ENCODE measurements at places on chromosomes 6 and 20. TPM values are rescaled to one million over a fixed set of nuclear protein-coding genes. Genes with fewer than 3 reads are reported as not detected.

HLA-DQB1 gene
- total RNA-seq: not detected

KHDC1L gene
- total RNA-seq: not detected

PGC gene
- not detected for total RNA-seq

PRRT1 gene
- not detected for total RNA-seq

DOK5 gene
- total RNA-seq: 11.8 TPM

- no peak overlapping the region for H3K27ac ChIP-seq
- H3K4me3 ChIP-seq: no peak overlapping the region
Observed at GRCh38 chr6:124640432-124640831, 321.8 kb upstream of the RNF217 start.

DNA sequence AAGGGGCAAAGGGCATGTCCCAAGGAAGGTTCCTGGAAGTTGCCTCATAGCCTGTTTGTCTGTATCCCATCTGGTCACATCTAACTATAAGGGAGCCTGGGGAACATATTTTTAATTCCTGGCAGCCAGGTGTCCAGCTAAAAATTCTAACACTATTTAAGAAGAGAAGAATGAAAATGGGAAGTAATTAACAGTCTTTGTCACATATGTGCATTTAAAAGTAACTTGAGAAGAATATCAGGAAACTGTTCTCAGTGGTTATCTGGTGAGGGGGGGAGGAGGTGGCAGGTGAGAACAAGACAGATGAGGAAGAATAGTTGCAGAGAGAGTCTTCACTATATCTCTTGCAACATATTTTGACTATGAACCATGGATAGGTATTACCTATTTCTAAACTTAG lies 75.5 kb upstream of the ELOVL5 start:
- DNase-seq: no peak
- H3K27me3 ChIP-seq: no peaks in the 10 kb centered on the region

DNA sequence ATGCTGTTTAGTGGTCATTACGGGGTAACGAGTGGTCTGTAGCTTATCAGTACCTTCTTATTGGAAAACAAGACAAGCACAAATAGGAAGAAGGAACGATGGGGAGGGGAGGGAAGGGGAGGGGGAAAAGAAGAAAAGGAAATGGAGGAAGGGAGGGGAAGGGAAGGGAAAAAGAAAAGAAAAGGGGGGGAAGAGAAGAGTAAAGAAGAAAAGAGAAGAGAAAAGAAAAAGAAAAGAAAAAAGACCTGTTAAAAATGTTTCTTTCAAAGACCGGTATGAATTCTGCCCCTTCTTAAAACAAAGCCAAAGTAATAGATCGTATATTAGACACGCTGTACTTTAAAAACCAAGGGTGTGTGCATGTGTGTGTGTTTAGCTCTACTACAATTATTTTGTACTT lies 2.4 kb upstream of the TENT5A start:
- peaks cover 4% of the 10 kb centered on the region for H3K4me1 ChIP-seq
- peaks cover 8% of the 10 kb centered on the region for H3K36me3 ChIP-seq
- H3K4me3 ChIP-seq: no peak overlapping the region
- no peak overlapping the region for H3K27ac ChIP-seq
- H3K27me3 ChIP-seq: no peaks in the 10 kb centered on the region

- peak overlapping the region; percentile 56 for H3K27ac ChIP-seq
- no peak overlapping the region for H3K4me3 ChIP-seq
- H3K36me3 ChIP-seq: peaks cover 5% of the 10 kb centered on the region
- H3K4me1 ChIP-seq: peaks cover 28% of the 10 kb centered on the region
- no peaks in the 10 kb centered on the region for H3K27me3 ChIP-seq
Observed at GRCh38 chr6:37324131-37325033, 29.4 kb upstream of the RNF8 start.

- peaks cover 10% of the 10 kb centered on the region for H3K4me1 ChIP-seq
- DNase-seq: no peak
- H3K27ac ChIP-seq: no peak overlapping the region
Observed at GRCh38 chr6:110191477-110191876, 11.2 kb downstream of the CDC40 start.

GRCh38 chr6:1624058-1624850 lies 14.5 kb downstream of the FOXC1 start:
- H3K4me3 ChIP-seq: peak overlapping the region; percentile 89
- no peak for DNase-seq
- H3K4me1 ChIP-seq: no peaks in the 10 kb centered on the region
- H3K27me3 ChIP-seq: peaks cover 12% of the 10 kb centered on the region
- H3K27ac ChIP-seq: no peak overlapping the region
- no peaks in the 10 kb centered on the region for H3K36me3 ChIP-seq

DNA sequence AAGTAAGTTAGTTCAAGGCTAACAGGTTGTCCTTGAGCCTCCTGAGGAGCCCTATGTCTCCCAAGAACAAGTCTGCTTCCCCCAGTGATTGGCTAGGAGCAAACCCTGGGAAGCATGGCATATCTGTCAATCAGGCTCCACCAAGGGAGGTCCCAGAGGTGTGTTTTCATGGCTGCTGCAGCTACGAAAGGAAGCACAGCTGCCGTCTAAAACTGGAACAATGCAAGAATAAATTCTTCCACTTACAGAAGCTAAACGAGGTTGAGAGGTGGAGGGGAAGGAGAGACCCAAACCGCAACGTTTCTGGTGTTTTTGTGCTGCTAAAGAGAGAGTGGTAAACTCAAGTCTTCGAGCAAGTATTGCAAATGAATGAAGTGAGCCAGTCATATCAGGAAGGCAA lies 4.9 kb upstream of the PTGIS start:
- peak overlapping the region; percentile 100 for H3K27ac ChIP-seq
- H3K4me3 ChIP-seq: no peak overlapping the region
- H3K27me3 ChIP-seq: no peaks in the 10 kb centered on the region
- DNase-seq: no peak
- H3K4me1 ChIP-seq: peaks cover 31% of the 10 kb centered on the region
- H3K36me3 ChIP-seq: no peaks in the 10 kb centered on the region

- H3K27ac ChIP-seq: no peak overlapping the region
- H3K4me3 ChIP-seq: no peak overlapping the region
- peak; percentile 49 for DNase-seq
- no peaks in the 10 kb centered on the region for H3K36me3 ChIP-seq
Observed at GRCh38 chr6:20540683-20541082, 6.4 kb downstream of the CDKAL1 start.

GRCh38 chr6:39204646-39205244 lies 24.5 kb downstream of the KCNK5 start:
- H3K36me3 ChIP-seq: no peaks in the 10 kb centered on the region
- H3K4me1 ChIP-seq: no peaks in the 10 kb centered on the region
- peaks cover 6% of the 10 kb centered on the region for H3K27me3 ChIP-seq
- H3K27ac ChIP-seq: no peak overlapping the region
- no peak overlapping the region for H3K4me3 ChIP-seq

- no peak overlapping the region for H3K27ac ChIP-seq
- H3K36me3 ChIP-seq: no peaks in the 10 kb centered on the region
- DNase-seq: peak; percentile 25
Observed at GRCh38 chr20:34689486-34689885, 12.6 kb upstream of the PIGU start.

DNA sequence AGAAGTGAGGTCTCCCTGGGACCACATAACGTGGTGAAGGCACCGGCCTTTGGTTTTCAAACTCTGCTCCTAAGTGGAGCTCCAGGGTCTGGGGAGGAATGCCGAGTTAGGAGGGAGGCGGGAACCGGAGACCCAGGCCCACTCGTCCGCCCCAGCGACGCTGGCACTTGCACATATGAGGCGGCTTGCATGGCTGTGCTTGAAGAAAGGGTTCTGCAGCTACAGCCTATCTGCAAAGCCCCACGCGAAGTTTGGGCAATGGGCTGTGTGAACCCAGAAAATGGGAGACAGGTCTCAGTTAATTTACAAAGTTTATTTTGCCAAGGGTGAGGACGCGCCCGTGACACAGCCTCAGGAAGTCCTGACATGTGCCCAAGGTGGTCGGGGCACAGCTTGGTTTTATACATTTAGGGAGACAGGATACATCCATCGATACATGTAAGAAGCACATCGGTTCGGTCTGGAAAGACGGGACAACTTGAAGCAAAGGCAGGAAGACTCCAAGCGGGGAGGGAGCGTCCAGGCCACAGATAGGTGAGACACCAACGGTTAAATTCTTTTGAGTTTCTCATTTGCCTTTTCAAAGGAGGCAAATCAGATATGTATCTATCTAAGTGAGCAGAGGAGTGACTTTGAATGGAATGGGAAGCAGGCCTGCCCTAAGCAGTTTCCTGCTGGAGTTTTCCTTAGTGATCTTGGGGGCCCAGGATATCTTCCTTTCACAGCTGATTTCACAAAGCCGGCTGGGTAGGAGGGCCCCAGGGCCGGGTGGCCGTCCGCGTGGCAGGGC lies 782 bp upstream of the PCMTD2 start:
- H3K27me3 ChIP-seq: peaks cover 18% of the 10 kb centered on the region
- no peak for DNase-seq
- H3K4me1 ChIP-seq: peaks cover 3% of the 10 kb centered on the region
- H3K36me3 ChIP-seq: no peaks in the 10 kb centered on the region
- H3K27ac ChIP-seq: peak overlapping the region; percentile 28

- DNase-seq: no peak
- H3K27ac ChIP-seq: no peak overlapping the region
- no peaks in the 10 kb centered on the region for H3K36me3 ChIP-seq
- no peaks in the 10 kb centered on the region for H3K4me1 ChIP-seq
Observed at GRCh38 chr6:162416831-162417537, 310.6 kb downstream of the PRKN start.

- 0 out of 2 replicates have a peak, but pooled peaks cover 13% of the 10 kb centered on the region for H3K36me3 ChIP-seq
- no peak for DNase-seq
- no peak overlapping the region for H3K27ac ChIP-seq
- no peak overlapping the region for H3K4me3 ChIP-seq
Observed at GRCh38 chr6:157080986-157081391, 242.3 kb downstream of the TMEM242 start.

GRCh38 chr6:33272275-33273128 lies 627 bp downstream of the RPS18 start:
- peak overlapping the region; percentile 79 for H3K4me3 ChIP-seq
- peaks cover 39% of the 10 kb centered on the region for H3K4me1 ChIP-seq
- peak overlapping the region; percentile 81 for H3K27ac ChIP-seq

DNA sequence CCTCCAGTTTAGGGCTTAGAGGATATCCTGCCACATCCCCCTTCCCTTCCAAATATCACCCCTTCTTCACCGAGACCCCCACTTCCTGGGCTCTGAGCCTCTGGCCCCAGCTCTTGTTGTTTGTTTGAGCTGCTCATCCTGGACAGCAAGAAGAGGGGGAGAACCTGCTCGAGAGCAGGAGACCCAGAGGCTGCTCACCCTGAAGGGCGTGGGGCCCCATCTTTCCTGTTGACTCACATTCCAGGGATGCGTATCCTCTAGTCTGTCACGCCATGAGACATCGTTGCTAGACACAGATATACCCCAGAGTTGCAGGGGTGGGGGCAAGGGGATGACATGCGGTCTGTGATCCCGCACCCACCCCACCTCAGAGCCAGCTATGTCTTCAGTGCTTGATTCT lies 5.7 kb upstream of the TNXB start:
- H3K4me1 ChIP-seq: peaks cover 45% of the 10 kb centered on the region
- peak overlapping the region; percentile 31 for H3K4me3 ChIP-seq
- no peaks in the 10 kb centered on the region for H3K27me3 ChIP-seq
- peak; percentile 98 for DNase-seq

DNA sequence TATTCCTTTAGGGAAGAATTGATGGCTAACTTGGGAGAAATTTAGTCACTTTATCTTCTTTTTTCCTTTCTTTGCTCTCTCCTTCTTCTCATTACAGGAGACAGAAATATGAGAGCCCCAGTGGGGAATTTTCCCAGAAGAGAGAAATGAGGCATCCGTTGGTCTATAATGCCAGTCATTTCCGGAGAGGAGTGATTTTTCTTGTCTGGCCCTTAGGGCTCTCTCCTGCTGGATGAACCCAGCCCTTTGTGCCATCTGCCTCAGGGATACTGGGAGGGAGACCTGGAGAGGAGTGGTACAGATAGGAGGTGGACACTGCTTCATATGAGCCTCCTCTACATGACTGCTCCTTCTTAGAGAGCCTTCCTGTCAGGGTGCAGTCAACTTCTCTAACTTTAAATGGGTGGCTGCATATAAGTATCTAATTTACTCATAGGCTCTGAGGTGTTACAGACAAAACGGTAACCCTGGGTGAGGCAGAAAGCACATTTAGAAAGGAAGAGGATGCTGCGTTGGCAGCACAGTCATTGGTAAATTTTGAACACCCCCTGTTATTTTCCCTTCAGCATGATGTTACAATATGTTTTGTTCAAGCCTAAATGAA lies 21.9 kb downstream of the RIMS1 start:
- no peak overlapping the region for H3K27ac ChIP-seq
- H3K4me1 ChIP-seq: no peaks in the 10 kb centered on the region
- no peak for DNase-seq
- H3K4me3 ChIP-seq: no peak overlapping the region

DNA sequence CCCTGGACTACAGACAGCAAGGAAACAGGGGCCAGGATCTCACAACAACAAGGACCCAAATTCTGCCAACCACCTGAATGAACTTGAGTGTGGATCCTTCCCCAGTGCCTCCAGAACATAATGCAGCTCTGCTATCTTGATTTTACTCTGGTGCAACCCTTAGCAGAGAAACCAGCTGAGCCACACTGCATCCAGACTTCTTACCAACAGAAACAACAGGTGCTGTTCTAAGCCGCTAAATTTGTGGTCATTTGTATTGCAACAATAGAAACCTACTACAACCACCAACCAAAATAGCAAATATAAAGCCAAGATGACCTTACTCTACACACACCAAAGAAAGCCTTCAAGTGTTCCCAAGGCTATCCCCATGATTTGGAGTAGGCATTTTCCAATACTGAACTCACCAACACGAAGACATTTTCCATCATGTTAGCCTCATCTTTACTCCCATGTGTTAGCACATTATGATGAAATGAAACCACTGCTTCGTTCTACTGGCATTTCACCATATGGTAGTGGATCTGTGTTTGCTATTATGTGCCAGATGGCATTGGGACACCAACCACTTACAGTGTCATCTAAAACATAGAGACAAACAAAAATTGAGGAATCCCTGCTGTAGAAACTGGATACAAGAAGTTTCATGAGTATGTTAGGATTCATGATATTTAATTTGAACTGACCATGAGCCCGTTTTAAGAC lies 249.8 kb upstream of the ID4 start:
- H3K4me3 ChIP-seq: no peak overlapping the region
- DNase-seq: no peak
- H3K27me3 ChIP-seq: no peaks in the 10 kb centered on the region
- no peak overlapping the region for H3K27ac ChIP-seq
- no peaks in the 10 kb centered on the region for H3K4me1 ChIP-seq

GRCh38 chr6:30151580-30151979 lies 9.4 kb downstream of the TRIM10 start:
- H3K4me1 ChIP-seq: peaks cover 21% of the 10 kb centered on the region
- DNase-seq: no peak
- H3K36me3 ChIP-seq: no peaks in the 10 kb centered on the region

GRCh38 chr6:95741045-95741444 lies 163.7 kb downstream of the MANEA start:
- no peaks in the 10 kb centered on the region for H3K4me1 ChIP-seq
- no peak overlapping the region for H3K27ac ChIP-seq
- no peaks in the 10 kb centered on the region for H3K36me3 ChIP-seq

- no peak overlapping the region for H3K27ac ChIP-seq
- no peak overlapping the region for H3K4me3 ChIP-seq
- H3K36me3 ChIP-seq: no peaks in the 10 kb centered on the region
- no peaks in the 10 kb centered on the region for H3K27me3 ChIP-seq
Observed at GRCh38 chr20:14114065-14114704, 118.9 kb downstream of the MACROD2 start.

DNA sequence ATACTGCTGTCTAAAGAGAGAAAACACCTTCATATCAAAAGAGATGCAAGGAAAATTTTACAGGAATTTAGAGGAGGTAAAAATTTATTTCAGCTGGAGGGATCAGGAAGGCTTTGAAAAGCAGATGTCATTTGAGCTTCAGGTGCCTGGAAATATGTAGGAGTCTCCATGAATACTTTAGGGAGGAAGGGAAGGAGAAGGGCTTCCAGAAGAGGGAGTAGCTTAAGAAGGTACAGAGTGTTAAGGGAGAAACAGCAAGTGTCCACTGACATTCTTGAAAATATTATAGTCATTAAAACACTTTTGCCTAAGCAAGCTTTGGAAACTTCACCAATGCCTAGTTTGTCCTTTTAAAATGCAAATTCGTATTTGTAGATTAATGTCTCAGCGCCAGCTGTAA lies 27.2 kb downstream of the L3MBTL3 start:
- H3K27me3 ChIP-seq: no peaks in the 10 kb centered on the region
- no peaks in the 10 kb centered on the region for H3K36me3 ChIP-seq
